ENCODE measurements at places on chromosomes 7 and 10.

DNA sequence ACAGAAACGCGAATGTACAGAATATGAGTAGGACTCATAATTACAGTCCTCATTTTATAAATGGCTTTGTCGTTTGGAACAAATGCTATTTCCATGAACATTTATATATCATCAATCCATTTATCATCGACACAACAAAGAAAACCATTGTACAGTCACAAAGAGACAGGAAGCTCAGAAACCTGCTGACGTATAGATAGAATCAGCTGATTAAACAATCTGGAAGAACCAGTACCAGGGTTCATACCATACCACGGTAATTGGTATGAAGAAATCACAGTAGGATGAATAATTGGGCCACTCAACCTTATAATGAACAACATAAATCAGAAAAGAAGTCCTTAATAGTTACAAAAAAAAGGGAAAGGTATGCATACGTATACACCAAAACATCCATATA, 295.0 kb downstream of the PARD3 start:
- DNase-seq = no peak

- DNase-seq = peak; percentile 65
Observed at GRCh38 chr7:97187067-97187466, 69.6 kb downstream of the SDHAF3 start.

GRCh38 chr7:28609608-28610007, 197.3 kb downstream of the CREB5 start:
- no peak for DNase-seq

- no peak for DNase-seq
Observed at GRCh38 chr7:69719717-69720116, 121.4 kb downstream of the AUTS2 start.

GRCh38 chr7:107811934-107812333, 8.9 kb upstream of the SLC26A3 start:
- no peak for DNase-seq

DNA sequence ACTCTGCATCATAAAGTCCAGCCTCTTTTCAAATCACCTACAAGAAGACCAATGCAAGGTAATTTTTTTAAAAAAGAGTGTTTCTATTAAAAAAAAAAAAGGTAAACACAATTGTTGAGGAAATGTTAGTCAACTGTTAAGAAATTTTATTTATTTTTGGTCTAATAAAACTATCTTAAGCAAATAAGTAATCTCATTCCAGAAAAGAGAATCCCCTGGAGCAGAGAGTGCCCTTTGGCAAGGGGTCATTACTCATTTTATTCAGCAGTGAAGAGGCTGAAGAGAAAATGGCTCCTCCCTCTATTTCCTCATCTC, 63.4 kb upstream of the GSDME start:
- DNase-seq = no peak

DNA sequence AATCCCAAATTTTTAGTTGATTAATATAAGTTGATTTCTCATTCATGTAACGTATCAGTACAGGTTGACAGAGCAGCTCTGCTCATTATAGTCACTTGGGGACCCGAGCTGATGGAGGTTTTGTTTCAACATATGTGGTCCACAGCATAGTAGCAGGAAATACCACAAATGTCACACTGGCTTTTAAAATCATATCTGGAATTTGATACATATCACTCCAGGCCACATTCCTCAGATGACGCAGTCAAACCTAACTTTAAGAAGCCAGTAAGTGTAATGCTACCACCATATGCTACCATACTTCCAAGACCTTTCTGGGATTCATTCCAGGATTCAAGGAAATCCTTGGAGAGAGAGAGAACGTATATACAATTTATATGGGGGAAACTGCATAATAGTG, 156.3 kb downstream of the PHF14 start:
- DNase-seq = peak; percentile 58

DNA sequence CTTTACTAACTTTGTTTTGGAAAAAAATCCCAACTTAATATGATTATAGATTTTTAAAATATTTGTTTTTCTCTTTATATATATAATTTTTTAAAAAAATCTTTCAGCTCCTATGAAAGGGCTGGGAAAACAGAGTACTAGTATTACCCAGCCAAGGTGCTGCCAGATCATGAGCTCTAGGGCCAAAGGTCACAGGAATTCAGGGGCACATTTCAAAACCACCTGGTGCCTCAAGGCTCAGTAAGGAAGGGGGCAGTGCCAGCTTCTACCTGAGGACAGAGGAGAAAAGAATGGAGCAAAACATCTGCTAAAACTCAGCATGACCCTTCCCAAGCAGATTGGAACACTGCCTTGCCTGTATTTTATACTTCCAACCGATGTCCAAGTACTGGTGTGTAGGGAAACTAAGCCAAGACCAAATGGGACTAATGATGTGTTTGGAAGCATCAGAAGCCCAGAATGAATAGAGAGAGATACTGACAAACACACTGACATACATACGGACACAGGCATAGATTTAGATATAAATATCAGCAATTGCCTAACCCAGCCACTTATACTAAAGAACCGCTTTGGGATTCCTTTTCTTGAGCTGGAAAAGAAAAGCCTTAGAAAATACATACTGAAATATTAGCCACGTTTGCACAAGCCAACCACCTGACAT, 667.3 kb downstream of the PARD3 start:
- DNase-seq = no peak

- no peak for DNase-seq
Observed at GRCh38 chr7:105086850-105087249, 72.8 kb downstream of the KMT2E start.

GRCh38 chr7:129750501-129750900, 139.0 kb downstream of the NRF1 start:
- no peak for DNase-seq

DNA sequence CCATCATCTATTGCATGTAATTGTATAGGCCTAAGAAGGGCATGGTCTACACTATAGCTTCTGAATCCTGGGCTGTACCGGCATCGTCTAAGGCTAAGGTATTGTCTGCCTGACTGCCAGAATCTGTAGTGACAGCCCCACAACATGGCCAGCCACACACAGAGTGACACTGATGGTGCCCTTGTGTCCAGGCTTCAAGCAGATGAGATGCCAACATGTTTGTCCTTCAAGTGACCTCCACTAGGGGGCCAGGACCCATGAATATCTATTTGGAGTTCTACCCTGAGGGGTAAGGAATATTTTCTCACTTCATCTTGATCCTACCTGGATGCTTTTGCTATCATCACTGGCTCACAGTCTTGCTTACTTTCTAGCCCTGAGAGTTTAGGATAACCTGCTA, 1.5 kb downstream of the CYP3A7 start:
- DNase-seq = no peak

- DNase-seq = no peak
Observed at GRCh38 chr7:126443951-126444350, 808.8 kb downstream of the GRM8 start.

DNA sequence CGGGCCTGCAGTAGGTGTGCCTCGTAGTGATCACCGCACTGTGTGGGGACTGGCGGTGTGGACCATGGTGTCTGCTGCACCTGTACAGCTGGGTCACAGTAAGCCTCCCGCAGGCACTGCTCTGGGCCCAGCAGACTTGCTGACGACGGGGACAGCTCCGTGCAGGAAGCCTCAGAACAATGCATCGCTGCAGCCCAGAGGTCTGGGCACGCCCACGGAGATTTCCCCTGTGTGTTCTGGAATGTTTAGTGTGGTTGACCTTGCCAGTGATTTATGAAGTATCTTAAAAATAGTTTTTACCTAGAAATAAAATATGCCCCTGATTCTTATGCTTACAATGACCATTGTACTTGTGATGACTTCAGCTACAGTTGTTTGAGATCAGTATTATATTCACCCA, 59.1 kb upstream of the ZNF32 start:
- DNase-seq = no peak

DNA sequence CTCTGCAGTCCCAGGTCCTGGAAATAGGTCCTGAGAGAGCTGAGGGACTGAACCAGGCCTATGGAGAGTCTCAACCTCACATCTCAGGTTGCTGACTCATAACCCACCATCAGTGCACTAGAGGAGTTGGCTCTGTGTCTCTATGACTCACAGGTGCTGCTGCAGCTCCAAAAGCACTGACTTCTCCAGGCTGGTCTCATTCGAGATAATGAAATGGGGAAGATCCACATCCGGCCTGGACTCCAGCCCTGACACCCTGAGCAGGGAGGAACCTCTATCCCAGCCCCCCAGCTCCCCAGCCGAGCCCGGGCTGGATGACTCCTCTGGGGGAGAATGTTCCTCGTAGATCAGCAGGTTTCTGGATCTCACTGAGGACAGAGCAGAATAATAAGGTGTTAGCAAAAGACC, 35.5 kb upstream of the DGKI start:
- DNase-seq = peak; percentile 99

DNA sequence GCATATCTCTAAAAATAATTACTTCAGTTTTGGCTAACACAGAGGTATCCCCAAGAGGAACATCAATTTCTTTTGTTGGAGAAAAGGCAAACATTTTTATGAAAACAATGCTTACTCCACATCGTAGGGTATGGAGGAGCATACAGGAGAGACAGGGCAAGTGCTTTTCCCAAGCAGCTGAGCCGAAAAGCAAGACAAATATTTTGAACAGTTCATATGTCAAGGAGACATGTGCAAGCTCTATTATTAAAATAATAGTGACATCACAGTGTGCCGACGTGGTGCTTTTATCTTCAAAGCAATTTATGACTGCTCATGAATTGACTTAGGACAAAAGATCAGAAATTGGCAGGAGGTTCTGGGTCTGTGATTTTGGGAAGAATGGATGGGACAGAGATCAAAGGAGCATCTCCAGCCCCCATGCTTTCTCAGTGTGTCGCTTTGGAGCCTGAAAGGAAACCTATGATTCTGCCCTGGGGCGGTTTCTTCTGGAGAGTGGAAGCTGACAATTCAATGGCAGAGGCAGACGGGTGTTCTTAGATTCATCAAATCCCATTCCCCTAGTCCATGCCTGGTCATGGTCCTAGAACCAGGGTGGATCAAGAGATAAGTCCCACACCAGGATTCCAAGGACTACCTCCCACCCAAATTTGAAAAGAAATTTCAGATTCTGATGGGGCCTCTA, 97.1 kb downstream of the JCAD start:
- no peak for DNase-seq

- DNase-seq = peak; percentile 32
Observed at GRCh38 chr10:20117471-20117870, 301.2 kb downstream of the PLXDC2 start.

DNA sequence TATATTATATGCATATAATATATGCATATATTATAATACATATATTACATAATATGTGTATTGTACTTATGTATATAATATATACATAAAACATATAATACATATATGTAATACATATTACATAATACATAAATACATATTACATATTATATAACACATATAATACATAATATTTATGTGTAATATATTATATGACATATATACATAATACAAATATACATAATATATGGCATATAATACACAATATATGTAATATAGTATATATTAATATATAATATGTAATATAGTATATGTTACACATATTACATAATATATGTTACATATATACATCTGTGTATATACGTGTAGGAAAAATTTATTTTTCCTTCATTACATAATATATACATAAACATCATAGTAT, 63.4 kb downstream of the SGMS1 start:
- DNase-seq = no peak

DNA sequence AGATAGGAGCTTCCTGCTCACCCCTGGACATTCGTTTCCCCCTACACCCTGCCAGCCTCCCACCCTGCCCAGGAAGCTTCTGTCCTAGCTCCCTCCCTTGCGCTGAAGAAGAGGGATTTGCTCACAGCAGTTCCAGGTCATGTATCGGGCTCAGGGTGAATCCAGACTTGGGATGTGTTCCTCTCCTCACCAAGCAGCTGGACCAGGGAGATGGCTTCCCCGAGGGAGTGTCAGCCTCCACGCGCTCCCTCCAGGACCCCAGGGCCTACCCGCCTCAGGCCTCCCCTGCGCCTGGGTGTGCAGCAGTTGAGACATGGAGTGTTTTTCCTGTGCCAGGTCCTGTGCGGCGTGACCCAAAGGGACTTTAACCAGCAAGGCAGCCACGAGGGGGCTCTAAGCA, 435.6 kb upstream of the FOXK1 start:
- no peak for DNase-seq

DNA sequence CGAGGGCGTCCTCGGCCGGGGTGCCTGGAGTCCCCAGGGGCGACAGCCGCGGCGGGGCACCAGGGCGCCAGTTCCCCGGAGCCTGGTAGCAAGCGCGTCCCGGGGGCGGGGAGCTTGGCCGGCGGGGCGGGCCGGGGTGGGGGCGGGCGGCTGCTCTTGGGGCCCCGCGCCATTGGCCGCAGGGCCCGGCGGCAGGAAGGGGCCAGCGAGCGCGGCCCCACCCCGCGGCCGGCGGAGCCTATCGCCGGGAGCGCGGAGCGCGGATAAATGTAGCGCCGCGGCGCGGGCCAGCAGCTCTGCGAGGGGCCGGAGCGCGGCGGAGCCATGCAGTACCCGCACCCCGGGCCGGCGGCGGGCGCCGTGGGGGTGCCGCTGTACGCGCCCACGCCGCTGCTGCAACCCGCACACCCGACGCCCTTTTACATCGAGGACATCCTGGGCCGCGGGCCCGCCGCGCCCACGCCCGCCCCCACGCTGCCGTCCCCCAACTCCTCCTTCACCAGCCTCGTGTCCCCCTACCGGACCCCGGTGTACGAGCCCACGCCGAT, at the start of gene HHEX:
TSS of gene HHEX (plus strand) at position 293 of the 548 bp plus-strand sequence. CDS start at position 325, 32 bp downstream.
- DNase-seq = peak; percentile 73

GRCh38 chr7:100089458-100090196, 858 bp downstream of the COPS6 start:
- peak; percentile 66 for DNase-seq

GRCh38 chr10:74635655-74636054, 190.7 kb upstream of the KAT6B start:
- DNase-seq = no peak

GRCh38 chr10:76429368-76430060, 998.1 kb downstream of the LRMDA start:
- DNase-seq = no peak

DNA sequence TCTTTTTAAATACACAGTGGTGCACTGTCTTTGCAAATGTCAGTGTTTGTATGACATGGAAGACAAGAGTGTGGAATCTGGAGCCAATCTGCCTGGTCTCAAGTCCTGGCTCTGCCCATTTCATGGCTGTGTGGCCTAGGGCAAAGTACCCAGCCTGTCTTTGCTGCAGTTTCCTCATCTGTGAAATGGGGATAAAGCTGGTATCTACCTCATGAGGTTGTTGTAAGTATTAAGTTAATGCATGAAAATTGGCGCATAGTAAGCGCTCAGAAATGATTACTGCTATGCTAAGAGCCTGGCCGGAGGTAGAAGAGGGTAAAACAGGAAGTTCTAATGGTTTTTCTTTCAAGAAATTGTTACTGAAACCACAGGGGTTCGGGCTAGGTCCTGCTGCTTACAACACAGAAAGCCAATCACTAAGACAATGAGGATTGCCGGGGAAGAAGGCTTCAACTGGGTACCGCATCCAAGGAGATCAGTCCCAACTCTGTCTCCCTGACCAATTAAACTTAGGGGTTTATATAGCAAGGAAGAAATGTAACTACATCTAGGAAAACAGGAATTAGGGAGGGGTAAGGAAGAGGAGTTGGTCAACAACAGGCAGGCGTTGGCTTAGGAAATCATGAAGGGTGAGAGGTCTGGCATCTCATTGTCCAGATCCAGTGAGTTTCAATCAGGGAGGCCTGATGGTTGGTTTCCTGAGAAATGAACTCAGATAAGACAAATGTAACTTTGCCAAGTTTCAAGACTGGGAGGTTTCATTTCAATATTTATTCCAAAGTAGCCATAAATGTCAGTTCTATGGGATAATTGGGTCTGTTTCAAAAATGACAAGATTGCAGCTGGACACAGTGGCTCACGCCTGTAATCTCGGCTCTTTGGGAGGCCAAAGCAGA, 57.0 kb downstream of the CHST3 start:
- peak; percentile 86 for DNase-seq

Measured in amniotic epithelial cell (primary cell).